ENCODE measurements at places on chromosomes 16 and 17.

DNA sequence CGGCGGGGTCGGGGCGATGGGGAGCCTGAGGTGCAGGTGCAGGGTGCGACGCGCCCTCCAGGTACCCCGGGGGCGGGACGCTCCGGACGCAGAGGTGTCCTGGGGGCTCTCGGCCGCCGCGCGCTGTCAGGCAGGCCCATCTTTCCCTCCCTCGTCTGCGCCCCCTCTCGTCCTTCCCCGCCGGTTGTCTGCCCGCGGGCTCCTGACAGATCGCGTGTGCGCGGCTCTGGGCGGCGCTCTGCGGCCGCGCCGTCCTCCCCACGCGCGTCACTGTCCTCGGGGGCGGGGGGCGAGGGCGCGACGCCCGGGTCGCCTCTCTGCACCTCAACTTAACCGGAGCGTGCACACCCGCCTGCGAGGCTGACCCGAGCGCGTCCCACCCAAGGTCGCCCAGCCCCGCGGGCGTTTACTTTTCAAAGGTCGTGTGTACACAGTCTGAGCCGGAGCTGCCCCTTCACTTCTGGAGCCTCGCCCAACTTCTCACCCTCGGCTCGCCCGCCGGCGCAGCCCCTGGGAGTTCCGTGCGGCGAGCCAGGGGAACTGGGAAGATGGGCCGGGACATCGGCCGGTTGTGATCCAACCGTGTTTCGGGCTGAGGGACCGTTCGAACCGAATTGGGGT is 512 bp downstream of the AKAP1 start:
- DNase-seq, result peak; percentile 37

GRCh38 chr16:4345836-4346781 is 5.0 kb downstream of the PAM16 start:
- DNase-seq, result no peak

DNA sequence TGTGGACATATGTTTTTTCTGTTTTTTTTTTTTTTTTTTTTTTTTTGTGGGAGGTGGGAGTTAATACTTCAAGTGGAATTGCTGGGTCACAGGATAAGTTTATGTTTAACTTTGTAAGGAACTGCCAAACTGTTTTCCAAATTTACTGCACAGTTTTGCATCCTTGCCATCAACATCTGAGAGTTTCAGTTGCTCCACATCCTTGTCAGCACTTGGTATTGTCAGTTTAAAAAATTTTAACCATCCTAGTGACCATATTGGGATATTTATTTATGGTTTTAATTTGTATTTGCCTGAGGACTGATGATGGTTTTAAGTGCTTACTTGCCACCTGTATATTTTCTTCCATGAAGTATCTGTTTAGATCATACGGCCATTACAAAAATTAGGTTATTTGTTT is 34.0 kb upstream of the IRF8 start:
- no peak for DNase-seq

DNA sequence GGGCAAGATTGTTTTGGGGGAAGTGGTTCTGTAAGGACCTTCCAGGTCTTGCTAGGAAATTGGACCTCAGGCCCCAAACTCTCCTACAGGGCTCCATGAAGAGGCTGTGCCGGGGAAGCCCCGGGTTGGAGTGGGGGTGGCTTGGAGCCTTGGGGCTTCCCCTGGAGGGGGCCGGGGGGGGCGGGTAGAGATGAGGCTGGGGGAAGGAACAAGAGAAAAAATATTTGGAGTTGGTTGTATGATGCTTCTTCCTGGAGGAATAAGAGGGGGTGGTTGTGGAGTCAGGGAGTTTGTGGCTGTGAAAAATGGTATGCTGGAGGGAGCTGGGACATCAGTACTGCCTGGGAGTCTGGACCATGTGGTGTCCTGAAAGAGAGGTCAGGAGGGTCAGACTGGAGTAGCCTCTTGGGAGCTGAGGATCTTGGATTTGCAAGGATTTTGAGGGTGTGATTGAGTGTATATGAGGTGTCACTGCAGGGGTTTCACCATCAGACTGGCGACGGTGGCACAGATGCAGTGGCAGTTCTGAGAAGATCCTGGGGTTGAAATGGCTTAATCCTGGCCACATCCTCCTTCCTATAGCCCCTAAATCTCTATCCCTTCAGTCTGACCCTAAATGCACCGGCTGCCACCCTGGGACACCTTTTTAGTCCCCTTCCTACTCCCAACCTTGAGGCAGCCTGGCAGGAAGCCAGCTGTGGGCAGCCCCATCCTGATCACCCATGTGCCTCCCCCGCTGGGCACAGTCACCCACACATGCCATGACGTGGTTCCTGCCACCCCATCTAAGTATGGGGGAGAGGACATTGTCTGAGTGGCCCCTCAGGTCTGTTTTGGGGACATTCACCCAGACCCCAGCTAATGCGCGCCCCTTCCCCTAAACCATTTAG is 10.9 kb downstream of the RARA start:
- no peak for DNase-seq

DNA sequence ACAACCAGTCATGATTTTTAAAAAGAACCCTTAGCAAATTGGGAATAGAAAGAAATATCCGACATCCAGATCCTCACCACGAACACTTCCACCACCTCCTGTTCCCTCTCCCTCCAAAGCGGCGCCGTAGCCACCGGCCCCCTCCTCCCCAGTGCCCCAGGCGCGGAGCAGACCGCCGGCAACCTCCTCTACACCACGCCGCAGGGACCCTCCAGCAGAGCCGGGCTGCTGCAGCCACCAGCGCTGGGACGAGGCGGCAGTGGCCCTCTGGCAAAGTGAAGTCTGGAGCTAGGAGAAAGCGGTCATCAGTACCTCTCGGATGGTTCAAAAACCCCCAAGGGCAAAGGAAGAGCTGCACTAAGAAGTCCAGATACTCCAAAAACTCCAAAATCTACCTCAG is 41.4 kb upstream of the SLFN13 start:
- no peak for DNase-seq

GRCh38 chr16:19805459-19806162 is 79.0 kb downstream of the GPRC5B start:
- no peak for DNase-seq

DNA sequence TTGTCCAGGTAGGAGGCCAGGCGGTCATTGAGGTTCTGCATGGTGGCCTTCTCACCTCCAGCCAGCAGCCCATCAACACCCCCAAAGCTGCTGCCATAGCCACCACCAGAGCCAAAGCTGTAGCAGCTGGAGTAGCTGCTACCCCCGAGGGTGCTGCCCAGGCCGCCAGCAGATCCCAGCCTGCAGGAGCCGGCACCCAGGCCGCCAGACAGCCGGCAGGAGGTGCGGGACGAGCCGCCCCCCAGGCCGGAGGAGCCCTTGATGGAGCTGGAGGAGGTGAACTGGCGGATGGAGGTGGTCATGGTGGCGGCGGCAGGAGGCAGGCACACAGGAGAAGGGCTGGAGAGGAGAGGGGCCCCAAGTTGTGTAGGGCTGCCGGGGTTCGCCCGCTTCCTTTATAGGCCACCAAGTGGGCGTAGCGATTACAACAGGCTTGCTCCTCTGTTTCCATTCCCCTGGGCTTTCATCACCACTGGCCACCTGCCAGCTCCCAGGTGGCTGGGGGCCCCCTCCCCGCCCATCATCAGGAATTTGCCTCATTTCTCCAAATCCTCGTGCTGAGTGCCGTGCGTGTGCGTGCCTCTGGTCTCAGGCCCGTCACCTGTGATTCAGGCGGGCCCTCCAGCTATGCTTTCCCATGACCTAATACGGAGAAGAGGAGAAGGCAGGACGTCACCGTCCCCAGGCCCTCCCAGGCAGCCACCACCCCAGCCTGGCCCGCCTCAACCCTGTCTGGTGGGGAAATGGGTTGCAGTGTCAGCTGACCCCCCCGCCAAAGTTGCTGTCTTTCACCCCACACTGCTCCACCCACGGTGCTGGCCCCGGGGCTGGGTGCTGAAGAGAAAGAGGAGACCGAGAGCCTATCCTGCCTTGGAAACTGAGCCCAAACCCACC is at the start of gene KRT17:
KRT17 (minus strand) TSS at position 368 of the 894 bp plus-strand sequence; CDS start at position 302, 66 bp downstream.
- no peak for DNase-seq

- DNase-seq, result no peak
Measured at GRCh38 chr16:85615852-85616606, 2.9 kb downstream of the GSE1 start.

- DNase-seq, result no peak
Measured at GRCh38 chr16:86536621-86537020, 18.4 kb downstream of the MTHFSD start.

- DNase-seq, result no peak
Measured at GRCh38 chr16:84794626-84795025, 25.2 kb upstream of the CRISPLD2 start.

DNA sequence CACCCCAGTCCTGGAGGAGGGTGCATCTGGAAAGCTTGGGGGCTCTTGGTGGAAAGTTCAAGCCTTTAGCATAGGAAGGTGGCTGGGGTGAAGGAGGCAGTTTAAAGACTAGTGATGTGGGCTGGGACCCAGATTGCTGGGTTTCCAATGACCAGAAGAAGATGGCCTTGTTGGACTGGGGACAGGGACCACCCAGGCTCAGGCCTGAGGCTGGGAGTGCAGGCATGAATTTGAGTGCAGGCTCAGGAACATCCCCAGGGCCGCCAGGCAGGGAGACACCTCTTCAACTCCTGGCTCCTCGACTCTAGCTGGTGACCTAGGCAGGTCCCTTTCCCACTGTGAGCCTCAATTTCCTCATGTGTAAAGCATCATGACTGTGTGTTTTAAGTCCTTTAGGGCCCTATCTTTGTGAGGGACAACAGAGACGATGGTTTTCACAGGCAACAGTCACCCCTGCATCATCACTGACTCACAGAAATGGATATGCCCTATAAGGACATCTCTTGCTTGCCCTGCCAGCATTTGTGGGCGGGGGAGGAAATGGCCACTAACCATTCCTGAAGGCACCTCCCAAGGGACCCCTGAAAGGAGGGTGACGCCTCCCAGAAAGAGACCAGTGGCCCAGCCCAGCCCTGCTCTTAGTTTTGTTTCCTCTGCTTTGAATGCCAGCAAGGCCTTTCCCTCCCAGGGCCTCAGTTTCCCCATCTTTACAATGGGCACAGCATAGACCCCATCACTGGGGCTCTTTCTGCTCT is 11.1 kb downstream of the NLRC5 start:
- no peak for DNase-seq

DNA sequence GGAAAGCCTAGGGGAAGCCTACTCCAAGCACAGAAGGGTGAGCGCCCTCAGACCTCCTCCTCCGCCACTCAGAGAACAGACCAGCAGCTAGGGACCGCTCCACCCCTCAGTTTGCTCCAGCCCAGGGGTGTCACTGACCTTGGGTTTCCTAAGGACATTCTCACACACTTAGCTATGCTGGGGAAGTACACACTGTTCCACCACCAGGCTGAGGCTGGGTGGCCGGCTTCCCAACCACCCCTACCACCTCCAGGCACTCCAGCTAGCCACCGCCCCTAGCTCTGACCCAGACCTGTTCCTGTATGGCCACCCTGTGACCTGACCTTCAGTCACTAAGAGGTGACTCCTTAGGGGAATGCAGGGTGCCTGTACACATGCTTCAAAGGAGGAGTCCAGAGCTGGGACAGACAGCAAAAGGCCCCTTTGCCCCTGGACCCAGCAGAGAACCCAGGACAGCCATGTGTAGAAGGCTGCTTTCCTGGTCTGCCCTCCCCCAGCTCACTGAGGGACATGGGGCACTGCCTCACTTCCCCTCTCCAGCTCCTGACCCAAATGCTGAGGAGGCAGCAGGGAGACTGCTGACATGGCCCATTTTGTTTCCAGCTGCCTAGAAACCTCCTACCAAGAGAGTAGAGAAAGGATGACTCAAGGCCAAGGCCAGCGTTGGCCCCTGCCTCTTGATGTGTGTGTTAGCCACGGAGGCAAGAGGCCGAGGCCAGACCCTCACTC is 6.7 kb downstream of the HSPB9 start:
- no peak for DNase-seq

GRCh38 chr17:2361010-2361760 is 23.9 kb downstream of the SGSM2 start:
- DNase-seq, result no peak

DNA sequence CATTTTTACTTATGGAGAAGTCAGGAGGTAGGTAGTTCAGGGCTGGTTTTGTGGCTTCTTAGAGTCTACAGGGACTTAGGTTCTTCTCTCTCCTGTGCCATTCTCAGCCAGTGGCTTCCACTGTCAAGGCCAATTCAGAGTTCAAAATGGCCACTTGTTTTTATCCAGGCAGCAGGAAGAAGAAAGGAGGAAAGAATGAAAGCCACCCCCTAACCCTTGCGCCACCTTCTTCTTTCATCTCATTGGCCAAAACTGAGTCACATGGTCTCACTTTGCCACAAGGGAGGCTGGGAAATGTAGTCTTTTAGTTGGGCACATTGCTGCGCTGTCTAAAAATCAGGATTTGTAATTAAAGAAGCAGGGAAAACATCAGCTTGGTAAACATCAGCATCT is 60.8 kb upstream of the MED9 start:
- no peak for DNase-seq

DNA sequence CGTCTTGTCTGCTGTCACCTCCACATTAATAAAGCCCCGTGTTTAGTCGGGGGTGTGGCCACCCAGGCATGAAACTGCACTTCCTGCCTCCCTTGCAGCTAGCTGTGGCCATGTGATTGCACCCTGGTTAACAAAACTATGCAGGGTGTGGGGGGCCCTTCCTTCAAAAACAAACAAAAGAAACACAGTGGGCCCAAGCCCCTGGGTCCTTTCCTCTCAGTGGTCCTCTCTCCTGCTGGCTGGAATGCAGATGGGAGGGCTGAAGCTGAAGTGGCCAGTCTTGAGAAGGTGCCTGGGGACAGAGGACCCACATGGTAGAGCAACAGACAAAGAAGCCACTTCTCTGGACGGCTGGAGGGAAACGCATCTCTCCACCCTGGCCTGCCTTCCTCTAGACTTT is 38.0 kb upstream of the FOXF1 start:
- no peak for DNase-seq

DNA sequence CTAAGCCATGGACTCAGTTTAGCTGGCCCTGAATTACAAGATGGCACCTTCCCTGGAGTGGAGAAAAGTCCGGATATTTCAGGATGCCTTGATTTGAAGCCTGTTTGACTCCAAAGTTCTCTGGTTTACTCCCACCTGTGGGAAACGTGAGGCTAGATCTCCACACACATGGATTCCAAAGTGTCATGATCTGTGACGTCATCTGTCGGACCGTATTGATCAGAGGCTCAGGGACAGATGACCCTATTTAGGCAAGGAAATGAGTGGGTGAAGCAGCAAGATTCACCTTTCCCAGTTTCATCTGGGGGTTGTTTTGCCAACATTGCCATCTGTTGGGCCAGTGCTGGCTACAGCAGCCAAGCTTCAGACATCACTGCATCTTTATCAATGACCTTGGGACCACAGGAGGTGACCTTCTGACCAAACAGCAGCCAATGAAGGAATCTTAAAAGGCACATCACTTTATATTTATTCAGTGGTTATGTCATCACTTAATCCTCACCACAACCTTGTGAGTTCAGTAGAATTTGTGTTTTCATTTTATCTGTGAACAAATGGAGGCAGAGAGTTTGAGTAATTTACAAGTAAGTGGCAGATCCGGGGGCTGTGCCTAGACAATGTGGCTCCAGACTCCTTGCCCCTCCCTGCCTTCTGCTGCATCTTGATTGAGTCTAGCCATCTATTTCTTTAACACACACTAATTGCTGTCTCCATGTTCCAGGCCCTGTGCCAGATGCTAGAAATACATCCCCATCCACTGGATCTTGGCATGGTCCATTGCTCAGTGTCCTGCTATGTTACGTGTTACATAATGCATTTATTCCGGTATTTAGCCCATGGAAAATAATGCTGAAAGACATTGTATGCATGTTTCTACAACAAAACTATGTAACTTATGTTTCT is 1.5 kb upstream of the CDH13 start:
- DNase-seq, result no peak

GRCh38 chr16:27291106-27291505 is 22.5 kb upstream of the NSMCE1 start:
- no peak for DNase-seq

GRCh38 chr16:66325717-66326376 is 40.6 kb upstream of the CDH5 start:
- no peak for DNase-seq

Measured in activated CD8-positive, alpha-beta memory T cell treated with anti-CD3 and anti-CD28 coated beads for 48 hours (primary cell).